ENCODE measurements at places on chromosomes 6 and 20. TPM values are rescaled to one million over a fixed set of nuclear protein-coding genes. Genes with fewer than 3 reads are reported as not detected.

DNA sequence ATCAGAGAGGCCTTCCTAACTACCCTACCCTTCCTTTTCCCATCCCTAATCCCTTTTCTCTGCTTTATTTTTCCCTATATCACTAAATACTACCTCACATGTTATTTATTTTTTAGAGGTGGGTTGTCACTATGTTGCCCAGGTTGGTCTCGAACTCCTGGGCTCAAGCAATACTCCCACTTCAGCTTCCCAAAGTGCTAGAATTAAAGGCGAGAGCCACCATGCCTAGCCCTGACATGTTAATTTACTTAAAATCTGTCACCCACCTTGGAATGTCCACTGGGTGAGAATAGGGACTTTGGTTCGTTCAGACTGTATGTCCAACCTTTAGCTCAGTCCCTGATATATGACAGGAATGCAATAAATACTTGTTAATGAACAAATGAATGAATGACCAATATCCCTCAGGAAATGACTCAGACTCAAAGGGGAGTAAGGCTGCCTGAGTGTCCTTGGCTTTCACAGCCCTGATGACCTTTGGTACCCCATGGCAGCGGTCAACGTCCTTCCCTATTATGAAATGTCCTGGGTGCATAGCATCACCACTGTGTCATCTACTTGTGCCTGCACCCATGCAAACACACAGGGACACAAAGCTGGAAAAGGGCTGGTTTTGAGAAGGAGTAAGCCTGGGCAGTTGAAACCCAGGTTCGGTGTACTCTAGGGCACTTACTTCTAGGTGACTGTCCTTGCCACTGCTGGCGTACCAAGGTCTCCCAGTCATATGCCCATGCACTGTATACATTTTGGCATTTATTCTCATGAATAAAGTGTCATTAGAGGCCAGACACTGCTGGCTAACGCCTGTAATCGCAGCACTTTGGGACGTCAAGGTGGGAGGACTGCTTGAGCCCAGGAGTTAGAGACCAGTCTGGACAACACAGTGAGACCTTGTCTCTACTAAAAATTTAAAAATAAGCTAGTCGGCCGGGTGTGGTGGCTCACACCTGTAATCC lies 26.5 kb downstream of the BCL2L1 start:
- peaks cover 4% of the 10 kb centered on the region for H3K36me3 ChIP-seq
- no peaks in the 10 kb centered on the region for H3K27me3 ChIP-seq
- H3K4me1 ChIP-seq = peaks cover 32% of the 10 kb centered on the region
- H3K27ac ChIP-seq = peak overlapping the region; percentile 44
- H3K4me3 ChIP-seq = no peak overlapping the region

DNA sequence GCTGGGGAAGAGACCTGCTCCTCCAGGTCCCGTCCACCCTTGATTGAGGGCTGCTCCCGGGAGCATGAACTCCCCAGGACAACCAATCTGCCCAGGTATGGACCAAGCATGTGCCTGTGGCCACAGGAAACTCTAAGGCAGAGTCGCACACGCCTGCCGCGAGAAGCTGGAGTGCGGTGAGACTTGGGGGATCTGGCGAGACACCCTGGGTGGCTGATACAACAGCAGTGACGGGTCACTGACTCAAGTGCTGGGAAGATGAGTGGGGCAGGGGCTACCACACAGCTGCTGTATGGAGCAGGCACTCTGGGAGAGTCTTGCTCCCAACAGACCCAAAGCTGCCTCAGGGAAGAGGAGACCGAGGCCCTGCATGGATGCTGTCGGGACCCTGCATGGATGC lies 40.1 kb downstream of the BFSP1 start:
- no peaks in the 10 kb centered on the region for H3K36me3 ChIP-seq
- no peak overlapping the region for H3K4me3 ChIP-seq
- peaks cover 3% of the 10 kb centered on the region for H3K27me3 ChIP-seq
- no peaks in the 10 kb centered on the region for H3K4me1 ChIP-seq
- no peak for DNase-seq

GRCh38 chr6:129845696-129846095 lies 15.4 kb downstream of the TMEM244 start:
- DNase-seq = no peak
- no peak overlapping the region for H3K4me3 ChIP-seq
- H3K27me3 ChIP-seq = no peaks in the 10 kb centered on the region
- peaks cover 3% of the 10 kb centered on the region for H3K4me1 ChIP-seq
- H3K36me3 ChIP-seq = no peaks in the 10 kb centered on the region
- no peak overlapping the region for H3K27ac ChIP-seq

DNA sequence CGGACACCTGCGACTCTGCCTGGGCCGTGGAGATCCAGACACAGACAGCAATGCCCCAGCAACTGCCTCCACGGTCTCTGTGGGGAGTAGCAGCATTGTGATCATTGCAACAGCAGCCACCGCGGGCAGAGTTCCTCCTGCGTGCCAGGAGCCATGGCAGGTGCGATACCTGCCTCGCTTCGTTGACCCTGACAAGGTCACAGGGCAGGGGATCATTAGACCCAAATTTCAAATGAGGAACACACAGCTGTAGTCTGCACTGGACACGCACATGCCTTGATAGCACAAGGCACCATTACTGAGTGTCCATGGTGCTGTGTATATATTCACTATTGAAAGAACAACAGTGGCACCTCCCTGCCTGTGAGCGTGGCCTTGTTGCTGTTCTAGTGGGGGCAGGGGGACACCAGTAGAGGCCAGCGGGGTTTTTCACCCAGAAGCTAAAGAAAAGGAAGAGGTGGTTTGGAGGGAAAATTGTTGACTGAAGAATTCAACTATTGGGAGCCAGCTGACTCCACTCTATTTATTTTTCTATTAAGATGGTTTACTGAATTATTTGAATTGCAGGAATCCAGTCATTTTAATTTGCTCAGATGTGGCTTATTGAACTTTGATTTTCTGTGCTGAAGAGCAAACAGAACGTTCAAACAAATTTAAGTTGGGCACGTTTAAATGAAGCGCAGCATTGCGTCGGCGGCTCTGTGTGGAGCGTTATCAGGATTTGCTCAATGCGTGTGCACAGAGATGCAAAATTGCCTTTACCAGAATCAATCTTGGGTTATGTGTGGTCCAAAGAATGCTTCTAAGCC lies 60.2 kb upstream of the RPS6KA2 start:
- H3K36me3 ChIP-seq = no peaks in the 10 kb centered on the region
- H3K27me3 ChIP-seq = no peaks in the 10 kb centered on the region
- no peak overlapping the region for H3K27ac ChIP-seq
- peaks cover 23% of the 10 kb centered on the region for H3K4me1 ChIP-seq
- DNase-seq = no peak

DNA sequence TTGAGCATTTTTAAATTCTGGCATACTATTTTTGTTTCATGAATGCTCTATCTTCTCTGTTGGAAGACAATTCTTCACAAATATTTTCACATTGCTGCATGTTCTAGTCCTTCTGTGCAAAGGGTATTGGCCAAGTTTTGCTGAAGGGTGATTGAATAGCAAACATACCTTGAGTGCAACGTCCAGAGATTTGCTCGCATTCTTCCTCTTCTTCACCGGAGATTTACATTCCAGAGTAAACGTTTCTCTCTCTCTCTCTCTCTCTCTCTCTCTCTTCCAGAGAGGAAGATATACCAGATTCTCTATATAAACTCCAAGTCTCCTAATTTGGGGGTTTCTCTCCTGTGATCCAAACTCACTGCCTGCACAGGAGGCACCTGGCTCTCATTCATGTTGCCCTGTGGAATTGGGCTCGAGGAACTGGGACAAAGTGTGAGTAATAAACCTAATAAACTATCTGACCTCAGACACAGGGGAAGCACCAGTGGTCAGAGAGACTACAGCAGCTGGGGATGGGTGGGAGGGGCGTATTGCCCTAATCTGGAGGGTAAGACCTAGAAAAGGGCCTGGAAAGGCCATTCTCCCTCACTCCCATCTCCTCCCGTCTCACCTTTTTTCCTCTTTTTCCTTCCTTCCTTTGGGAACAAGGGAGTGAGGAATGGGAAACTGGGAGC lies 1.1 kb upstream of the TREML1 start:
- H3K36me3 ChIP-seq = no peaks in the 10 kb centered on the region
- H3K27ac ChIP-seq = no peak overlapping the region
- no peak for DNase-seq
- no peaks in the 10 kb centered on the region for H3K27me3 ChIP-seq
- H3K4me3 ChIP-seq = no peak overlapping the region

The SRSF3 gene
- 260 TPM for total RNA-seq

GRCh38 chr20:59027741-59028320 lies 4.3 kb downstream of the ATP5F1E start:
- H3K4me1 ChIP-seq = peaks cover 37% of the 10 kb centered on the region
- peak overlapping the region; percentile 39 for H3K27ac ChIP-seq
- H3K4me3 ChIP-seq = peak overlapping the region; percentile 36
- no peaks in the 10 kb centered on the region for H3K27me3 ChIP-seq

- H3K36me3 ChIP-seq = no peaks in the 10 kb centered on the region
- H3K4me1 ChIP-seq = peaks cover 55% of the 10 kb centered on the region
- DNase-seq = no peak
Measured at GRCh38 chr6:35392111-35392702, 49.8 kb downstream of the PPARD start.

The PSORS1C2 gene
- total RNA-seq = not detected

- no peaks in the 10 kb centered on the region for H3K36me3 ChIP-seq
- no peak for DNase-seq
- H3K4me3 ChIP-seq = no peak overlapping the region
- no peak overlapping the region for H3K27ac ChIP-seq
- H3K4me1 ChIP-seq = no peaks in the 10 kb centered on the region
Measured at GRCh38 chr6:153962555-153962954, 76.5 kb upstream of the OPRM1 start.

The PPP1R3G gene
- total RNA-seq = 0.39 TPM

DNA sequence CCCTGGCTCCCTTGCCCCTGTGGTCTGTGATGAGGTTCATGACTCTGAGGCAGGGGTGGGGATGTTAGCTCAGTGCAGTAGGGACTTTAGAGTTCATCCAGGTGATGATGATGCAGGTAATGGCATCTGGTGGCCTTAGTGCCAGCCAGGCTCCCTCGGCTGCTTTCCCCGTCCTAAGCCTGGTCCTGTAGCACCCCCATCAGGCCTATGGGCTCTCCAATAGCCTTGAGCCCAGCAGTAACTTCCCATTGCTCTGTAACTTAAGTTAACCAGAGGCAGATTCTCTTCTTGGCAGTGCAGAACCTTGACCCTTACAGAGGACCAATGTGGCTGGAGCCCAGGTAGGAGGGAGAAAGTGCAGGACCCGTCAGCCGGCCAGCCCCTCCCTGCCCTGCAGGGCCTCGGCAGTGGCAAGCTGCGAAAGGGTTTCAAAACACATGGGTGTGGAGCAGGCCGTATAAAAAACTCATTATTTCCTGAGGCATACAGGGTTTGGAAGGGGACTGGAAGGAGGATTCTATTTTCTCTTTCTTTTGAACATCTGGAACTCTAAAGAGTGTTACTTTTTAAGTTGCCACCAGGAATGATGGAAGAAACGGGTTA lies 406.9 kb downstream of the CDH26 start:
- DNase-seq = no peak
- peaks cover 5% of the 10 kb centered on the region for H3K4me1 ChIP-seq
- H3K27me3 ChIP-seq = no peaks in the 10 kb centered on the region
- H3K27ac ChIP-seq = no peak overlapping the region

- no peaks in the 10 kb centered on the region for H3K27me3 ChIP-seq
- no peaks in the 10 kb centered on the region for H3K36me3 ChIP-seq
- no peak for DNase-seq
- peaks cover 9% of the 10 kb centered on the region for H3K4me1 ChIP-seq
Measured at GRCh38 chr6:163332575-163332974, 81.9 kb upstream of the QKI start.

DNA sequence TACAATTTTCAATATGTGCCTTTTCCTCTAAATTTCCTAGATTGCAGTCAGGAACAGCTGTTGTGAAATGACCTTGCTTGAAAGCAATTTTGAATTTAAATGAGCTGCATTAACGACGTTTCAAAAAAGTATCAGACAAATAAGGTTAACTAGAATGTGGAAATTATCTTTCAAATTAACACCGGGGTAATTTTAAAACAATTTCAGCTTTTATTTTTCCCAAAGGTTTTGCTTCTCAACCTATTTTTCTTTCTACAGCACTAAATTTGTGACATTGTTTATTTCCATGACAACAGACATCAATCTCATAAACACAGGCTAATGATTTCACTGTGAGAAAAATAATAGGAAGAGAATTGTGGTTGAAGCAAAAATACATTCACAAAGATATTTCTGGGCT lies 38.5 kb downstream of the COL12A1 start:
- no peaks in the 10 kb centered on the region for H3K27me3 ChIP-seq
- no peak overlapping the region for H3K4me3 ChIP-seq
- DNase-seq = no peak
- H3K4me1 ChIP-seq = no peaks in the 10 kb centered on the region

GRCh38 chr6:2752477-2753109 lies 1.9 kb upstream of the MYLK4 start:
- DNase-seq = no peak
- H3K4me1 ChIP-seq = no peaks in the 10 kb centered on the region
- no peak overlapping the region for H3K4me3 ChIP-seq
- no peaks in the 10 kb centered on the region for H3K36me3 ChIP-seq

DNA sequence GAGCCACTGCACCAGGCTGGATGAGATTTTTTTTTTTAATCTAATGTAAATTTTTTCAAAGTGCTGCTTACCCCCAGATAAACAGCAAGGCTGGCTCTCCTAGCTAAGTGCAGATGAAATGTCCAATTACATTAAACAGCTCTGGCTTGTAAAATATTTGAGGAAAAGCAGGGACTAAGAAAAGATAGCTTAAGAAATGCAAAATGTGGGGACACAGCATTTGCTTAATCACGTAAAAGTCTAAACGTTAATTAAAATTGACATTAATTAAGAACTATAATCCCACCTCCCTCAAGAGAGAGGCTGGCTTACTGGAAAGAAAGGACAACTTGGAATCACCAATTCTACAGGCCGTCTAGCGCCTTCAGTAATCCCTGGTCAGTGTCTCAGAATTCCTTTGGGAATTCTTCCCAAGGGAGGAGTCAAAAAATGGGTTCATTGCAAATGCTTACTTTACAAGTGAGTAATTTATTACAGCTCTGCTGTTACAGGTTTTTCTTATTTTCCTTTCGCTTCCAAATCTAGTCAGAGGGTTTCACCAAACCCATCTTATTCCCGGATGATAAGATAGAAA lies 13.6 kb upstream of the MARCKS start:
- no peaks in the 10 kb centered on the region for H3K27me3 ChIP-seq
- no peak for DNase-seq
- H3K4me1 ChIP-seq = no peaks in the 10 kb centered on the region
- H3K36me3 ChIP-seq = no peaks in the 10 kb centered on the region
- H3K4me3 ChIP-seq = no peak overlapping the region

- H3K27ac ChIP-seq = no peak overlapping the region
- no peaks in the 10 kb centered on the region for H3K36me3 ChIP-seq
- H3K27me3 ChIP-seq = peaks cover 13% of the 10 kb centered on the region
- no peaks in the 10 kb centered on the region for H3K4me1 ChIP-seq
Measured at GRCh38 chr20:63454731-63455567, 17.5 kb downstream of the KCNQ2 start.
